Cerebellar nuclear complex (tissue), 1 donor: ENCODE measurements at places on chromosomes 2 and 18.

GRCh38 chr2:207477896-207478295 is 51.9 kb upstream of the CREB1 start:
- DNase-seq: no peak

DNA sequence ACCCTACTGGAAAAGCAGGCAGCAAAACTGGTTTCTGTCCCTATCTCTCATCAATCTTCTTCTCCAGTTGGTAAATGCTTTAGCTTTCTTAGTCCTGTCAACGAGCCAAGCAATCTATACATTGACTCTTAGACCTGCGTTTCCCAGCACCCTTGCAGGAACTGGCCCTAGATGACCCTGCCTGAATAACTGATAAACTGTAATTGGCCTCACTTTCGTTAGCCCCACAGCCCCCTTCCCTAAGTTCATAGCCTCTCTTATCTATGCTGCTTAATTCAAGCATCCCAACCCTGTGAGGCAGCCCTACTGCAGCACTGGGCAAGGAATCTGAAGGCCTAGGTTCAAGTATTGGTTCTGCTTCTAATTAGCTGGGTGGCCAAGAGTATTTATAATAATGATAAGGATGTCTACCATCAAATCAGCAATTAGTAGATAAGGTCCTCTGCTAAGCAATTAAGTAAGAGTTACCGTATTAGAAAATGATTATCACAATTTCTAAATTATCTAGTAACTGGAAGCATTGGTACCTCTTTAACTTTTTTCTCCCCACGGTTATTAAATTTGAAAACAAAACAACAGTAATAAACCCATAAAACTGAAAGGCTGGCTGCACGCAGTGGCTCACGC is 86.4 kb upstream of the RMDN2 start:
- no peak for DNase-seq

DNA sequence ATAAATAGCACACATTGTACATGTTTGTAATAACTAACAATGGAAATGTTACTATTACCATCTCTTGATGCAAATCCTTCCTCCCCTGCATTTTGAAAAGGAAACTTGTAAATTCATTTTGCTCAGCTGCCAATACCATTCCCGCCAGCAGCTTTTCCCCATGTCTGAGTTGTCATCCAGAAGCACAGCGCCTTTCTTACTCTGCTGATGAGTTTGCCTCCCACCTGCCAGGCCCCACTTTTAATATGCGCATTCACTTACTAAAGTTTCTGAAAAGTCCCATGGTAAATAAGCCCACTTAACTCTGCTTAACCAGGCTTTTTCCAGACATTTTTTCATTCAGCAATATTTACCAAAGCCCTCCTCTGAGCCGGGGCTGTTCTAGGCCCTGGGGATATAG is 3.9 kb downstream of the CHST10 start:
- DNase-seq: no peak

DNA sequence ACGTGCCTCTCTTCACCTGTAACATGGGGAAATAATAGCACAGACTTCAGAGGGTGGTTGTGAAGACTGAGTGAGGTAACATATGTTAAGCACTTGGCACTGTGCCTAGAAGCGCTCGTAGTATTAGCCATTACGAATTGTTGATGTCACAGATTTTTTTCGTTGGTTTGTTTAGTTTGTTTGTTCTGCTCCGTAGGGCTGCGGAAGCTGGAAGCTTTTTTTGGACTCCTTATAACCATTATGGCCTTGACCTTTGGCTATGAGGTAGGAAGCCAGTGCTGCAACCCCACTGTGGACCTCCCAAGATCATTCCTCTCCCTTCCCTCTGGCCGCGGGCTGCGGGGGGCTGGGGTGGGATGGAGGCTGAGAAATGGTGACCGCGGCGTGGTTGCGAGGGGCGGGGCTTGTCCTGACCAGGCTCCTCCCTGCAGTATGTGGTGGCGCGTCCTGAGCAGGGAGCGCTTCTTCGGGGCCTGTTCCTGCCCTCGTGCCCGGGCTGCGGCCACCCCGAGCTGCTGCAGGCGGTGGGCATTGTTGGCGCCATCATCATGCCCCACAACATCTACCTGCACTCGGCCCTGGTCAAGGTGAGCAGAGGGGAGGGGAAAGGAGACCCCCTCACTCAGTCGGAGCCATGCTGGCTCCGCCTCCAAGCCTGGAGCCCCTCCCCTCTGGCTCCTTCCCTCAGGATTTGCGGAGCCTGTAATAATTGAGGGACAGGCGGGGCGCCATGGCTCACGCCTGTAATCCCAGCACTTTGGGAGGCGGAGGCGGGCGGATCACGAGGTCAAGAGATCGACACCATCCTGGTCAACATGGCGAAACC is 5.5 kb downstream of the SLC11A1 start:
- DNase-seq: no peak

DNA sequence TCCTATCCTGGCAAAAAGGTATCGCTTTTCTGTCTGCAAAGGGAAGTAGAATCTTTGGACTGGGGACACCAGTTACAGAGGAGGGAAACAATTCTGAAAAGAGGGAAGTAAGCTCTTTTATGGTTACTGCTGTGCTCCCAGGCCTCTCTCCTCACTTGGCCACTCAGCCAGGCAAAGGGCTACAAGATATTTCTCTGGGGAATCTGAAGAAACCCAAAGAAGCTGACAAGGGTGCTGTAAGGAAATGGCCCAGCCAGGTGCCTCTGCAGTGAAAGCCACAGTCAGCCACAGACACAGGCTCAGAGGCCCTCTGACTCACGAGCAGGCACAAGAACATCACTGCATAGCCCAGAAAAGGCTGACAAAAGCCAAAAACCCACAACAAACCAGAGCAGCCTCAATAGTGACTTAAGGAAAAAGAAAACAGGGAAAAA is 5.8 kb downstream of the HDLBP start:
- DNase-seq: no peak

DNA sequence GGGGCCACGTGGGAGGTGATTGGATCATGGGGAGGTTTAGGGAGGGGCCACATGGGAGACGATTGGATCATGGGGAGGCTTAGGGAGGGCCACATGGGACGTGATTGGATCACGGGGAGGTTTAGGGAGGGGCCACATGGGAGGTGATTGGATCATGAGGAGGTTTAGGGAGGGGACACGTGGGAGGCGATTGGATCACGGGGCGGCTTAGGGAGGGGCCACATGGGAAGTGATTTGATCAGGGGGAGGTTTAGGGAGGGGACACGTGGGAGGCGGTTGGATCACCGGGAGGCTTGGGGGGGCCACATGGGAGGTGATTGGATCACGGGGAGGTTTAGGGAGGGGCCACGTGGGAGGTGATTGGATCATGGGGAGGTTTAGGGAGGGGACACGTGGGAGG is 22.5 kb upstream of the SALL3 start:
- DNase-seq: no peak

DNA sequence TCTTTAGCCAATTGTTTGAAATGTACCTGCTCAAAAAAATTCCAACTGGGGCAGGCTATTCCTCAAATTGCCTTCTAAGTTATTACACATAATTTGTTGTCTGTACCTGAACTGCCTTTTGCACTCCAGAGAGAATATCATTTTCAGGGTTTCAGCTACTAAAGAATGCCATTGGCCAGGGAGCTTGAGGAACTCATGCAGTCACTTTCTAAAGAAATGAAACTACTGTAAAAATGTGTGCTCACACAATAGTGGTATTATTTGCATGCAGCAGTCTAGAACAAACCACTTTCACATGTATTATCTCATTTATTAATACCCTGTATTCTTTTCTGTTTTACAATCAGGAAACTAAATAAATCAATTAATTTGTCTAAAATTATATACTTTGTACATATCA is 152.2 kb downstream of the PID1 start:
- DNase-seq: no peak

DNA sequence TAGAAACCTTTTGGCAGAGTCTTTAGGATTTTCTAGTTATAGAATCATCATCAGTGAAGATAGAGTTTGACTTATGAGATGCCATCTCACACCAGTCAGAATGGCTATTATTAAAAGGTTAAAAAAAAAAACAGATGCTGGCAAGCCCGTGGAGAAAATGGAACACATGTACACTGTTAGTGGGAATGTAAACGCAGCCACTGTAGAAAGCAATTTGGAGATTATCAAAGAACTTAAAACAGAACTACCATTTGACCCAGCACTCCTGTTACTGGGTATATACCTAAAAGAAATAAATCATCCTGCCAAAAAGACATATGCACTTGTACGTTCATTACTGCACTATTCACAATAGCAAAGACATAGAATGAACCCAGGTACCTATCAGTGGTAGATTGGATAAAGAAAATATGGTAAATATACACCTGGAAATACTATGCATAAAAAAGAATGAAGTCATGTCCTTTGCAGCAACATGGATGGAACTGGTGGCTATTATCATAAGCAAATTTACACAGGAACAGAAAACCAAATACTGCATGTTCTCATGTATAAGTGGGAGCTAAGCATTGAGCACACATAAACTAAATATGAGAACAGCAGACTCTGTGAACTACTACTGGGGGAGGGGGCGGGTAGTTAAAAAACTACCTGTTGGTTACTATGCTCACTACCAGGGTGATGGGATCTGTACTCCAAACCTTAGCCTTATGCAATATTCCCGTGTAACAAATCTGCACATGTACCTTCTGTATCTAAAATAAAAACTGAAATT is 279.0 kb downstream of the KIAA1328 start:
- no peak for DNase-seq

DNA sequence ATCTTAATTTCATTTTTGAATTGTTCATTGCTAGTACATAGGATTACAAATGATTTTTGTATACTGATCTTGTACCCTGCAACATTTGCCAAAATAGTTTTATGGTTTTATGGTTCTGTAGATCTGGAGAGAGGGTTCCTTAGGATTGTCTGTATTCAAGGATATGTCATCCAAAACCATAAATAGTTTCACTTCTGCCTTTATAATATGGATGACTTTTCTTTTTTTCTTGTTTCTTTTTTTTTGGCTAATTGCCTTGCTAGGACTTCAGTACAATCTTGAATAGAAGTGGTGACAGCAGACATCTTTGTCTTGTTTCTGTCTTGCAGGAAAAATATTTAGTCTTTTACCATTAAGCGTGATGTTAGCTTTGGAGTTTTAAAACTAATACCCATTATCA is 383.9 kb upstream of the HS6ST1 start:
- DNase-seq: no peak

GRCh38 chr18:50080932-50081560 is 113.9 kb downstream of the MYO5B start:
- no peak for DNase-seq

- no peak for DNase-seq
Observed at GRCh38 chr18:79465392-79465991, 69.8 kb downstream of the NFATC1 start.

- DNase-seq: no peak
Observed at GRCh38 chr2:70456585-70457495, 96.8 kb downstream of the TGFA start.

GRCh38 chr2:68387408-68388350 is 22.6 kb downstream of the PLEK start:
- no peak for DNase-seq

- DNase-seq: no peak
Observed at GRCh38 chr2:224444021-224444420, 42.1 kb upstream of the FAM124B start.

- no peak for DNase-seq
Observed at GRCh38 chr2:74007121-74007520, 22.4 kb downstream of the TET3 start.

DNA sequence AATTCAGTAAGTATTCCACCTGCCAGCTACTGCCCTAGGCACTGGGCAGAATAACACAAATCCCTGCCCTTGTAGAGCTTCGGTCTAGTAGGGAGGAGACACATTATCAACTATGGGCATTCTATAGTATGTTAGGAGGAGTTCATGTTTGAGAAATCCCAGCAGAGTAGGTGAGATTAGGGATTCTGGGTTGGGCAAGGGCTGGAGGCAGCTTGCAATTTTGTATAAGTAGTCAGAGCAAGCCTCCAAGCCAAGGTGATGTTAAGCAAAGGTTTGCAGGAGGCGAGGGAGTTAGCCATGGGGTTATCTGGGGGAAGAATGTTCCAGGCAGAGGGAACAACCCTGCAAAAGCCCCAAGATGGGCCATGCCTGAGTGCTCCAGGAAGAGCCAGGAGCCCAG is 187.9 kb upstream of the HS6ST1 start:
- DNase-seq: no peak

DNA sequence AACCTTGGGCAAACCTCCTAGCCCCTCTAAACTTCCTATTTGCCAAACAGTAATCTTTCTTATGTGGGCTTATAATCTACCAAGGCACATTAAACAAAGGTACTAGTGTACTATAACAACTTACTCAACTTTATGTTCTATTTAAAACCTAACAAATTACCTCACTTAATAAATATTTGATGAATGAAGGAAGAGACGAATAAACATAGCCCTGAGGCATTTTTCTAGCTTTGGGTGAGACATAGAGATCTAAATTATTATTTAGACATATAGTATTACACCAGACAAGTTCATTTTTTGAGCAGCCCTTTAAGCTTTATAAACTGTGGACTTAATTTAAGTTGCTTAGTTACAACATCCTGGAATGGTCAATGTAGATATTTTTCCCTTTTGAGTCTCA is 104.6 kb downstream of the UNC80 start:
- DNase-seq: no peak

DNA sequence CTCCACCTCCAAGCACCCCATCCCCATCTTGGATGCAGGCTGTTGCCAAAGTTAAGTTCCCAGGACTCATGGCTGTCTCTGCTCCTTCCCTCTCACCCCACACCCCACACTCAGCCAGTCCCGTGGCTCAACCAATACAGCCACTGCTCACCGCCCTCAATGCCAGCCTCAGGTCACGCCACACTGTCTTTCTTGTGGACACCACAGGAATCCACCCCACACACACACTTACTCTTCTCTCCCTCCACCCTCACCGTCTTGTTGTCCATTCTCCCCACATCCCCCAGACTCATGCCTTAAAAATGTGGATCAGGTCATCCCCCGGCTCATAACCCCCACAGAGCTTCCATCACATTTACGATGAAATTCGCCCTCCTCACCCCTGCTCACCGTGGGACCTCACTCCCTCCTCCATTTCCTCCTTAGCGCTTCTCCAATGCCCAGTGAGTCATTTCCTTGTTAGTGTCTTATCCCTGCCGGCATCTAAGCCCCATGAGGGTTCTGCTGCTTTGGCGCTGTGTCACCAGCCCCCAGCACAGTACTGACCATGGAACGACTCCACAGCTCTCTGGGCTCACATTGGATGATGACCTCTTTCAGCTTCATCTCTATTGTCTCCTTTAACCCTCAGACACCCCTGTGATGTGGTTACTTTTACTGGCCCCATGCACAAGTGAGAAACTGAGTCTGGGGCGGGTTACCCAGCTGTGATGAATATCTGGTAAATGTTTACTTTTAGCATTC is 13.8 kb downstream of the MLPH start:
- no peak for DNase-seq

GRCh38 chr2:67318563-67318962 is 78.6 kb upstream of the ETAA1 start:
- no peak for DNase-seq
